ENCODE measurements at places on chromosomes 6 and 20. TPM values are rescaled to one million over a fixed set of nuclear protein-coding genes. Genes with fewer than 3 reads are reported as not detected.

DNA sequence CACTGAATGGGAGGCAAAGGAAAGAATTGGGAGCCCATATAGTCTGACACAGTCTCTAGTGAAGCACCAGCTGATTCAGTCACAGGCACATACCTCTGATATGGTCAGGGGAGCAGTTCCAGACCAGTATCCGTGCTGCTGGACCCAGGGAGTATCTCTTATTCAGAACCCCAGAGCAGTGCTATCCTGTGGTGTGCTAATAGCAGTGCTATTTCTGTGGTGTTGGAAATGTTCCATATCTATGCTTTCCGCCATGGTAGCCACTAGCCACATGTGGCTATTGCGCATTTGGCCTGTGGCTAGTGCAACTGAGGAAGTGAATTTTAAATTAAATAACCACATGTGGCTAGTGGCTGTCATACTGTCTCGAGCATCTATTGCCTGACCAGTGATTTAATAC lies 11.0 kb downstream of the SCUBE3 start:
- no peak for DNase-seq

- no peak for DNase-seq
Observed at GRCh38 chr6:134531611-134532010, 213.7 kb upstream of the SGK1 start.

- no peak for DNase-seq
Observed at GRCh38 chr6:31055441-31055840, 45.2 kb downstream of the MUC22 start.

DNA sequence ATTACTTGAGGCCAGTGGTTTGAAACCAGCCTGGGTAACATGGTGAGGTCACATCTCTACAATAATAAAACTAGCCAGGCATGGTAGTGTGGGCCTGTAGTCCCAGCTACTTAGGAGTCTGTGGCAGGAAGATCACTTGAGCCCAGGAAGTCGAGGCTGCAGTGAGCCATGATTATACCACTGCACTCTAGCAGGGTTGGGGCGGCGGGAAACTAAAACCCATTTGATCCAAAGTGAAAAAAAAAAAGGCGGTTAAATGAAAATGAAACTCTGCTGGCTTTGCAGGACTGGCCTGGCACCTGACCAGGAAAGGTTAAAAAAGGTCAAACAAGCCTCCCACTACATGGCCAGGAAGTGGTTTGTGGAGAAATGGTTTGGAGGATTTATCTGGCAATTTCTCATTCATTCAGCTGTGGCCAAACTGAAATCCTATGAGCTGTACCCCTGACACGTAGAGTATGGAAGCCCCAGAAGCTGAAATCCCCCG lies 36.6 kb downstream of the MTRES1 start:
- DNase-seq: no peak

DNA sequence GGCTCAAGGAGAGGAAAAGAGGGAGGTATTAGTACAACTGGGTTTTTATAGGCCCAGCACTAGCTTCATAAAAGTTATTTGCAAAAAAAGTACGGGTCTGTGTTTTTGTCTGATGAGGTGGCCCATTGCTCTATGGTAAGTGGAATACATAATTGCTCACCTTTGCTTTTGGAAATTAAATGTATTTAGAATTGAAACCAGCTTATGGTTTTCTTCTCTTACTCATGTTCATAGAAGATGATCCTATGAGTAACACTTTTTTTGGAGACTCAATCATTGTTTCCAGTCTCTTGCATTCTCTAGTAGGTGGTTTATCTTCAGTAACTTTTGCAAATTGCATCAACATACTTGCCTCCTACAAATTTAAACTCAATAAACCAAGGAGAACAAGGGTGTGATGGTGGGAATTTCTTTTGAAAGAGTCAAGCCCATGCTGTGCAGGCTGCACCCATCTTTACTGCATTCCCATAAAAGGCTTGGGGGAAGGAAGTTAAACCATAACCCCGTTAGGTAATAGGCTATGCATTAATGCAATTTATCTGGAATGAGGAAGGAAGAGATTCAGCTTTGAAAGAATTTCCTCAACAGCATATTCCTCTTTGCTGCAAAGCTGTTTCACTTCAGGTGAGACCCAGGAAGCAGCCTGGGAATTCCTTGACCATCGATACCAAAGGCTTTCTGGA lies 48.5 kb upstream of the EDN1 start:
- no peak for DNase-seq

GRCh38 chr6:155023717-155024116 lies 28.6 kb downstream of the TIAM2 start:
- no peak for DNase-seq

The MEI4 gene
- not detected for total RNA-seq

The GSTA2 gene
- not detected for total RNA-seq

The KCNK5 gene
- total RNA-seq: 0.19 TPM
